AG10803 (cell line): ENCODE measurements at places on chromosomes 12 and 14.

GRCh38 chr14:76546426-76547221, 170.7 kb downstream of the ESRRB start:
- no peak for DNase-seq

- peak; percentile 52 for DNase-seq
These were observed 16.4 kb downstream of the ARID2 start for GRCh38 chr12:45745861-45746277.

GRCh38 chr12:49200919-49201594, 12.2 kb upstream of the TUBA1A start:
- DNase-seq, result peak; percentile 84

DNA sequence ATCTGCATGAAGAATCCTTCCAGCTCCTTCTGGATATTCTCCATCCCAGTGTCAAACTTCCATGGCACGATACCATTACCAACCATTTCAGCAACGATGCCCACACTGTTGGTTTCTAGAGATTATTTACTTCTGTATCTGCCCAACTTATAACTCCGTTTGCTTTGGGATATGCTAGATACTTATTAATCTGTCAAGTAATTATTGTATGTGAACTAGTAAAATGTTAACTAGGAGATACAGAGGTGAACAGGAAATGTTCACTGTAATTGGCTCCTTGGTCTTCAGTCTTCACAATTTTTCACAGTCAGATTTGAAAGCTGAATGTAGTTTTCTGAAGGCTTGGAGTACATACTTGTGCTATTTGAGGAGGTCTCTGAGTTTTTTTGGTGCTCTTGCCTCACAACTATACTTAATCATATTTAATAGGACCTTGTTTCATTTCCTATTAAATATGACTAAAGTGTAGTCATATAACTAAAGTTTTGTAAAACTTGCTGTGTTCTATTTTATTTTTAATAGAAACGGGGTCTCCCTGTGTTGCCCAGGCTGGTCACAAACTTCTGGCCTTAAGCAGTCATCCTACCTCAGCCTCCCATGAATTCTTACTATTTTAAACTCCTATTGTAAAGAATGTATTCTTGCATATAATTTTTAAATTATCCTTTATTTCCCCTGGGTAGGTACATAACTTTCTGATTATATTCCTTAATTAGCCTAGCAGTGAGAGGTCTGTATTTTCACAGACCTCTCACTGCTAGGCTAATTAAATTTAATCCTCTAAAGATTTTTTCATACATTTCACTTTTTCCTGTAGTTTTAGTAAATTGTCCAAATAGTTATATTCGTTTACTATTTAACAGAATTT, 79.7 kb downstream of the FGD4 start:
- DNase-seq, result no peak

DNA sequence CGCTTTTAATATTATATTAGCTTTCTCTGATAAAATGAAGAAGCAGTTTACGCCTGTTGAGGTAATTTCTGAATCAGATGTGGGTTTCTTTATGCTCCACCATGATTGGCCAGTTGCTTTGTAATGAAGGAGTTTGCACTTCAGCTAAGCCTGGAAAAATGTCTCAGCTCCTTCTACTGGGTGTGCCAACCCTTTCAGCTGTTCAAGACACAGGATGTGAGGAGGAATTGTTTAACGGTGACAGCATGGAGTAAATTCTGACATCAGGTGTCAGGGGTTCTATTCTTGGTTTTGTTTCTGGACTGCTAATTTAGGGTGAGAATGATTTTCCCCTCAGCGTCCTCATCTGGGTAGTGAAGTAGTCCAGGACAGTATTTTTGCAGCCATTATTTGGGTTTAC, 43.5 kb downstream of the FLRT2 start:
- DNase-seq, result peak; percentile 23

- DNase-seq, result no peak
These were observed 54.9 kb downstream of the SMUG1 start for GRCh38 chr12:54133772-54134375.

- no peak for DNase-seq
These were observed 97.6 kb upstream of the DIO3 start for GRCh38 chr14:101463566-101464171.

GRCh38 chr12:96194576-96194889, 358 bp downstream of the ELK3 start:
- DNase-seq, result no peak

DNA sequence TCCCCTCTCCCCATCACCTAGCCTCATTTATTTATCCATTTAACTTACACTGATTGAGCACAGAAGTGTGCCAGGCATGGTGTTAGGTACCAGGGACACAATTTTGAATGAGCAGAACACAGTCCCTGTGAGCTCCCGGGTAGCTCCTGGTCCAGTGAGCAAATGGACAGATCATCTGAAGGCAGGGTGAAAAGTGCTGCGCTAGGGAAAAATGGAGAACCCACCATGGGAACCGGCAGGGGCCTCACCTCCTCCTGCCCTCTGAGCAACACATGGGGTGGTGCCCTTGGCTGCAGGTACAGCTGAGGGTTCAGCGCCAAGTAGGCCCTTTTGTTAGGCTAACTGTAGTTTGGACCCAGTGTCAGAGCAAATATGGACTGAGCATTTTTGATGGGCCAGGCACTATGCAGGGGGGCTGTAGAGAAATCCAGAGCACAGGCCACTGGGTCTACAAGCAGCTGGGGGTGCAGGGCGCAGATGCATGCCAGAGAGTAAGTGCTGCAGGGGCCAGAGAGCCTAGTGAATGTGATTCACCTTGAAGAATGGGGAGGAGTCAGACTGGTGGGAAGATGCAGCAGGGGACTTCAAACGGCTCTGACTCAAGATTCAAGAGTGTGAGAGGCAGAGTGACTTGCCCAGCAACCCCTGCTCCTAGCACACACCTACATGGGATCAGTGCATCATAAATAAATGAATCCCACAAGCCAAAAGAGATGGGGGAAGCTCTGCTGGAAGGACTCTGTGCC, 28.2 kb downstream of the LTBP2 start:
- DNase-seq, result peak; percentile 71

GRCh38 chr12:49366096-49366651, 1.1 kb upstream of the SPATS2 start:
- no peak for DNase-seq

- no peak for DNase-seq
These were observed 354.9 kb downstream of the RAD51B start for GRCh38 chr14:68174446-68174845.

- DNase-seq, result no peak
These were observed 51.5 kb upstream of the RASSF3 start for GRCh38 chr12:64558754-64559153.

- DNase-seq, result no peak
These were observed 6.3 kb upstream of the EMP1 start for GRCh38 chr12:13190275-13190674.

DNA sequence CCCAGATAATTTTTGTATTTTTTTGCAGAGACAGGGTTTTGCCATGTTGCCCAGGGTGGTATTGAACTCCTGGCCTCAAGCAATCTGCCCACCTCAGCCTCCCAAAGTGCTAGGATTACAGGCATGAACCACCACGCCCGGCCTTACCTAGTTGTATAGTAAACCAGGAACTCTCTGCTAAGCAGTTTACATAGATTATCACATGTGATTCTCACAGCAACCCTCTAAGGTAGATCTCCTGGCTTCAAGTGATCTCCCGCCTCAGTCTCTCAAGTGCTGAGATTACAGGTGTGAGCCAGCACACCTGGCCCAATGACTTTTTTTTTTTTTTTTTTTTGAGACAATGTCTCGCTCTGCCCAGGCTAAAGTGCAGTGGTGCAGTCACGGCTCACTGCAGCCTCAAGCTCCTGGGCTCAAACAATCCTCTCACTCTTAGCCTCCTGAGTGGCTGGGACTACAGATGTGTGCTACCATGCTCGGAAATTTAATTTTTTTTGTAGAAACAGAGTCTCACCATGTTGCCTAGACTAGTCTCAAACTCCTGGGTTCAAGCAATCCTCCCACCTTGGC, 26.0 kb upstream of the ATP2A2 start:
- DNase-seq, result no peak

DNA sequence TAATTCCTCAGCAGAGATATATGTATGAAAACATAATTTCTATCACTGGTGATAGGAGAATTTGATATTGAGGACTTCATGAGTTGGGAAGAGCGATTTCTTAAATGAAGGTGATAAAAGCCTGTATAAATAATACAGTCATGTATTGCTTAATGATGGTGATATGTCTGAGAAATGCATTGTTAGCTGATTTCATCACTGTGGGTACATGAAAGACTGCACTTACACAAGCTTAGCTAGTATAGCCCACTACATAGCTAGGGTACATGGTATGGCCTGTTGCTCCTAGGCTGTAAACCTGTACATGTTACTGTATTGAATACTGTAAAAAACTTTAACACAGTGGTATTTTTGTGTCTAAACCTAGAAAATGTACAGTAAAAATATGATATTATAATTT, 63.4 kb downstream of the ANO4 start:
- peak; percentile 43 for DNase-seq

- DNase-seq, result peak; percentile 78
These were observed 75.6 kb upstream of the FRMD6 start for GRCh38 chr14:51576117-51576430.

GRCh38 chr12:131923260-131923659, 5.8 kb upstream of the PUS1 start:
- DNase-seq, result no peak

GRCh38 chr12:3842517-3842916, 30.7 kb downstream of the PARP11 start:
- no peak for DNase-seq

DNA sequence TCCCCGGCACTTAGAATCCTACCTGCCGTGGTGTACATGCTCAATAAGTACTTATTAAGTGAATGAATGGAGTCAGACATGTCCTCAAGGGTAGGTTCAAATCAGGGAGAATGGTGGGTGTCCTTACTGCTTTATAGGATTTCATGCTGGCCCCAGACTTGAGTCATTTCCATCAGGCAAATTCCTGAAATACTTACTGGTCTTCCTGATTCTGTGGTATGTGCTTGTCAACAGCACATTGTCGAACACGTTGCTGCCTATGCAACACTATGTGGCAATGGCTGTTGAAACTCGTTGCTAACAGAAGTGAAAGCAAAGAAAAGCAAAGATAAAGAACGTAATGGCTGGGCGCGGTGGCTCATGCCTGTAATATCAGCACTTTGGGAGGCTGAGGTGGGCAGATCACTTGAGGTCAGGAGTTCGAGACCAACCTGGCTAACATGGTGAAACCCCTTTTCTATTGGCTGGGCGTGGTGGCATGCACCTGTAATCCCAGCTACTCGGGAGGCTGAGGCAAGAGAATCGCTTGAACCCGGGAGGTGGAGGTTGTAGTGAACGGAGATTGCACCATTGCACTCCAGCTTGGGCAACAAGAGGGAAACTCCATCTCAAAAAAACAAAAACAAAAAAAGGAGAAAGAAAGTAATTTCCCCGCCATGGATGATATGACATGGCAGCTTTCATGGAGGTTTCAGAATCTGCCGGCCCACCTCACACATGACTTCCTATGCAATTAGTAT, 214.9 kb downstream of the ZFP36L1 start:
- peak; percentile 99 for DNase-seq

- DNase-seq, result no peak
These were observed 82.0 kb upstream of the CPM start for GRCh38 chr12:69015017-69015416.

DNA sequence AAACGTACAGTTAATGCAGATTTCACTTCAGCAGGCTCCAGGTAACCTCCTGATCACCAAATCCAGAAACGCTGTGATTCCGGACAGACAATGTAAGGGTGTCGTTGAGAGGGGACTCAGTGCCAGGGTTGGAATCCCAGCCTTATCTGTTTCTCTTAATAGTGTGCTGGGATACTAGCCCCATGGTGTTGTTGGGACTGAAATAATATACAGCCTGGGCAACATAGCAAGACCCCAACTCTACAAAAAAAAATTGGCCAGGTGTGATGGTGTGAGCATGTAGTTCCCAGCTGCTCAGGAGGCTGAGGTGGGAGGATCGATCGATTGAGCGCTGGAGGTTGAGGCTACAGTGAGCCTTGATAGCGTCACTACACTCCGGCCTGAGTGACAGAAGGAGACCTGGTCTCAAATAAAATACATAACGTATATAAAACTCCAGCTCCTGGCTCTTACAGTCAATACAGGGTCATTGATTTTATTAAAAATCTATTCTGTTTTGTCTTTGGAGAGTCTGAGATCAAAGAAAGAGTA, 1.3 kb downstream of the PEBP1 start:
- no peak for DNase-seq
